H1 (cell line): ENCODE measurements at places on chromosomes 16 and 17. TPM values are rescaled to one million over a fixed set of nuclear protein-coding genes. Genes with fewer than 3 reads are reported as not detected.

The TMIGD1 gene
- total RNA-seq: not detected in 2 replicates

The FNDC8 gene
- total RNA-seq: not detected in 2 replicates

The PNMT gene
- total RNA-seq: 4.4 and 5.6 TPM in 2 replicates

The MEIOC gene
- total RNA-seq: 3.6 and 4.8 TPM in 2 replicates

The ASPHD1 gene
- total RNA-seq: 17.8 and 18.6 TPM in 2 replicates

The MRPS7 gene
- 75.5 and 79.4 TPM in 2 replicates for total RNA-seq

The KRT17 gene
- 0.36 and 0.50 TPM in 2 replicates for total RNA-seq

The ITGB4 gene
- total RNA-seq: 5.4 and 5.6 TPM in 2 replicates

The UBE2O gene
- 63.0 and 65.6 TPM in 2 replicates for total RNA-seq

The HOXB7 gene
- total RNA-seq: not detected in 2 replicates

The HID1 gene
- 13.8 and 15.1 TPM in 2 replicates for total RNA-seq

The ZSWIM7 gene
- total RNA-seq: 39.3 and 39.4 TPM in 2 replicates

The KRT33B gene
- not detected in 2 replicates for total RNA-seq

The MFSD11 gene
- total RNA-seq: 18.9 and 19.8 TPM in 2 replicates

The SDK2 gene
- total RNA-seq: 3.6 and 3.9 TPM in 2 replicates

The MAP2K6 gene
- 42.2 and 44.1 TPM in 2 replicates for total RNA-seq

The BTBD17 gene
- 7.0 and 7.8 TPM in 2 replicates for total RNA-seq

The LGALS9B gene
- total RNA-seq: not detected in 2 replicates

The ABCC11 gene
- total RNA-seq: not detected in 2 replicates
